ENCODE measurements at places on chromosomes 16 and 17.

DNA sequence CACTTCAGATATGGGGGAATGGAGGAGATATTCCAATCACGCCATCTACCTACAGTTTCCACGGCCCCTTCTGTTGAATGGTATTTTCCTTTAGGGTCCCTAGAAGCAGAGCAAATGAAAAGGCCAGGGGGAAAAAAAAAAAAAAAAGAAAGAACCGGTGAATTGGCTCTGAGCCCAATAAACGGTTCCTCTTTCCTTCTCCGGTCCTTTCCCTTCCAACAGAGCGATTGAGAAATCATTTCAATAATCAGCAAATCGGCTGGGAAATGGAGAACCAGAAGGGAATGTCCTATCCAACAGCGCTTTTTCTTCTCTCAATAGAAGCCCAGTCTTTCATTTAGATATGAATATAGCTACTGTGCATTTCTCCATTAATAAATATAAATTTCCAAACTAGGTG is 26.8 kb upstream of the HOXB13 start:
- DNase-seq: no peak

GRCh38 chr17:36686123-36686669 is 84.8 kb downstream of the MRM1 start:
- DNase-seq: no peak

- DNase-seq: no peak
Measured at GRCh38 chr17:65370669-65371131, 190.7 kb downstream of the AXIN2 start.

DNA sequence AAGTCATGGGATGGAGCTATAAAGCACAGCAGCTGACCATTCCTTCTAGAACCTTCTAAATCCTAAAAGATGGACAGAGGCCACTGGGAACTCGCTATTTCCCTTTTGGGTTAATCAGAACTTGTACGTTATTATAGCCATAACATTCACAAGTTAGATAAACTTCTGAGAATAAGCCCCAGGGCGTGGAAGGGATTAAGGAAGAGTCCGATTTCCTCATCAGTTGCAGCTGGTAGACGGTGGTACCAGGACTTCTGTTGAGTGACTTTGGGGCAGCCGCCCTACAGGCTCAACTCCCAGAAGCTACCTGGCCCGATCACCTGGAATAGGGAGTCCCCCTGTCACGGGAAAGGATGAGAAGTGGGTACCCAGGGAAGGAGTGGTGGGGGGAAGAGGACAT is 370.1 kb upstream of the ZFHX3 start:
- no peak for DNase-seq

- DNase-seq: no peak
Measured at GRCh38 chr17:50234581-50234980, 33.1 kb upstream of the COL1A1 start.

DNA sequence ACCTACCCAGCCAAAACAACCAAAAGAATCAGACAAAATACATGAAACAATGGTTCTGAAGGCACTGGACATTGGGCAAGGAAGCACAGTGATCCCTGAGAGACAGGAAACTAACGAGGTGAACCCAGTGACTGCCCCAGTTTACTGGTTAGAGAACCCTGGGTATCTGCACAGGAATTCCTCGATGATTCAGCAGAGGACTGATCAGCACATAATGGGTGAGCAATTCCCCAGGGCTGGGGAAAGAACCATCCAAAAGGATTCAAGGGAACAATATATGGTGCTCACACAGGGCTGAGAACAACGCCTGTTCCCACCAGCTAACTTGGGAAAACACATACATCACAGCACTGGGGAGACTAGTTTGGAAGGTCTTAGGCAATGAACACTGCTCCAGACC is 167.2 kb downstream of the PARN start:
- no peak for DNase-seq

- DNase-seq: no peak
Measured at GRCh38 chr17:17506181-17506741, 10.1 kb upstream of the RASD1 start.

DNA sequence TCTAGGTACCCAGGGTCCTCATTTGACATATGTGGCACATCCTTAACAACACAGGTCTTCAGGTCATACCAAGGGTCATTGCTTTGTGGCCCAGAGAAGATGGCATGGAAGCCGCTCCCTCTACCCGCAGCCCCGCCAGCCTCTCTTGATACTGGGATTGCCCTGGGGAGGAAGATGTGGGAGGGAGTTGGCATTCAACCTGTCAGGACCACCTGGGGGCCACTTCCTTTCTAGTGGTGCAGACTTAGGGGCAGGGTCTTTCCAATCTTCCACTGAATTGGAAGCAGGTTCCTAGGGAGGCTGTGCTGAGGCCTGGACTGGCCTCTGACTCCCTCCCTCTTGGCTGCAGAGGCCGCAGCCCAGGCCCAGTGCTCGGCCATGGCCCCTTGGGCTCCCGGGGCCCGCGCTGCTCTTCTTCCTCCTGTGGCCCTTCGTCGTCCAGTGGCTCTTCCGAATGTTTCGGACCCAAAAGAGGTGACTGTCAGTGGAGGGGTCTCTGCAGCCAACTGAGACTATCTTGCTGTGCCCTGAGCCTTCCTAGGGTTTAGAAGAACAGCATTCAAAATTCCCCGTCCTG is 5.1 kb upstream of the HEXIM1 start:
- DNase-seq: no peak

DNA sequence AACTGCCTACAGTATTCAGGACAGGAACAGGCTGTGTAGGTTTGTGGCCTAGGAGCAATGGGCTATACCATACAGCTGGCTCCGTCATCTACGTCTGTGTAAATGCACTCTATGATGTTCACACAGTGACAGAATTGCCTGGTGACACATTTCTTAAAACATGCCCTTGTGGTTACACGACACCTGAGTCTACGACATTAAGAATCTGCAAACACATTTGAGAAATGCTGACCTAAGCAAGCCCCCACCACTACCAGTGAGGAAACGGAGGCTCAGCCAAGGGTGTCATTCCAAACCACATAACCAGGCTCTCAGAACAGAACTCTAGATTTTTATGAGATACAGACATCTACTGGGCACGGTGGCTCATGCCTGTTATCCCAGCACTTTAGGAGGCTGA is 23.5 kb downstream of the USP36 start:
- peak; percentile 71 for DNase-seq

DNA sequence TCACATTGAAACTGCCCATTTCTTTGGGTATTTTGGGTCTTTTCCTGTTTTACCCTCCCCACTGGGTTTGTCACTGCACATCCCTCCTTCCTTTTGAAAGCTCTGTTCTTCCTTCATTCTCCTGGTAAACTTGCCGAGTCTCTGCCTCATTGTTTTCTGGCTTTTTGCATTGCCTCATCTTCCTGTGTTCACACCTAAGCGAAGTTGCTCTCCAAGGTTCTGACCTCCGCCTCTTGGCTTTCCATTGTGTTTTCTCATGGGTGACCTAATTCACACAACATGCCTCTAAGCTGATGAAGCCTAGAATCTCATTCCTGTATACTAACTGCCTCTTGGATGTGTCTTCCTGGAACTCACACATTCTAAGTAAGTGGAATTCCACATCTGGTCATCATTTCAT is 1096.1 kb upstream of the EEF2KMT start:
- DNase-seq: no peak

GRCh38 chr16:76329106-76329505 is 51.9 kb downstream of the CNTNAP4 start:
- DNase-seq: no peak

- DNase-seq: no peak
Measured at GRCh38 chr17:57360266-57360665, 103.9 kb downstream of the MSI2 start.

DNA sequence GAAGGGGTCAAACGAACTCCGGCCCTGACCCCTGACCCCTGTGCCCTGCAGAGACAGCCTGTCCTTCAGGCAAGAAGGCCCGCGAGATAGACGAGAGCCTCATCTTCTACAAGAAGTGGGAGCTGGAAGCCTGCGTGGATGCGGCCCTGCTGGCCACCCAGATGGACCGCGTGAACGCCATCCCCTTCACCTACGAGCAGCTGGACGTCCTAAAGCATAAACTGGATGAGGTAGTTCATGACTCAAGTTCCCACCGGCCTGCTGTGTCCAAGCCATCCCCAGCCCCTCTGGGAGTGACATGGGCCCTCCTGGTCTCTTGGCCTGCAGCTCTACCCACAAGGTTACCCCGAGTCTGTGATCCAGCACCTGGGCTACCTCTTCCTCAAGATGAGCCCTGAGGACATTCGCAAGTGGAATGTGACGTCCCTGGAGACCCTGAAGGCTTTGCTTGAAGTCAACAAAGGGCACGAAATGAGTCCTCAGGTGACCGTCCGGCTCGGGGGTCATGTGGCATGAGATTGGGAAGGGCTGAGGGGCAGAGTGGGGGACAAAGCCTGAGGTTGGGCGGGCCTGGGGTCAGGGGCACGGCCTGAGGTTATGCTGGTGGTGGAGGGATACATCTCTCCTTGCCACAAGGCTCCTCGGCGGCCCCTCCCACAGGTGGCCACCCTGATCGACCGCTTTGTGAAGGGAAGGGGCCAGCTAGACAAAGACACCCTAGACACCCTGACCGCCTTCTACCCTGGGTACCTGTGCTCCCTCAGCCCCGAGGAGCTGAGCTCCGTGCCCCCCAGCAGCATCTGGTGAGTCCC is 5.7 kb downstream of the MSLN start:
- no peak for DNase-seq

GRCh38 chr16:48471435-48471834 is 86.2 kb upstream of the SIAH1 start:
- DNase-seq: no peak

DNA sequence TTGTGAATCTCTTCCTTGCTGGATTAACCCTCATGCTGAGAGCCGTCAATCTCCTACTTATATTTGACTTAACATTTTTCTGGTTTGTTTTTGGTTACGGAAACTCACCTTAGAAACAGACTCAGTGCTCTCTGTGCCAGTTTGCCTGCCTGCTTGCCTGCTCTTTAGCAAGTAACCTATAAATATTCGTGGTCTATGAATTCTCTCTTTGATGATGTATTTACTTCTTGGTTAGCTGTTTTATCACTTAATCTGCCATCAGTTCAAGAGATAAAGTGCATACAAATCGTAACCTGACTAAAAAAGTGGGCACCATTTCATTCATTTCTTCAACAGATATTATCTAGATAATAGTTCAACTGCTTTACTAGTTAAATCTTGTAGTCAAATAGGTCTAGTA is 26.7 kb downstream of the CYB5B start:
- no peak for DNase-seq

GRCh38 chr16:66534376-66534799 is 15.5 kb downstream of the TK2 start:
- DNase-seq: no peak

- DNase-seq: no peak
Measured at GRCh38 chr17:6471531-6472465, 27.5 kb downstream of the PIMREG start.

- DNase-seq: no peak
Measured at GRCh38 chr17:19440421-19440820, 29.4 kb downstream of the RNF112 start.

GRCh38 chr16:15642557-15643047 is 352 bp downstream of the MARF1 start:
- DNase-seq: peak; percentile 75

DNA sequence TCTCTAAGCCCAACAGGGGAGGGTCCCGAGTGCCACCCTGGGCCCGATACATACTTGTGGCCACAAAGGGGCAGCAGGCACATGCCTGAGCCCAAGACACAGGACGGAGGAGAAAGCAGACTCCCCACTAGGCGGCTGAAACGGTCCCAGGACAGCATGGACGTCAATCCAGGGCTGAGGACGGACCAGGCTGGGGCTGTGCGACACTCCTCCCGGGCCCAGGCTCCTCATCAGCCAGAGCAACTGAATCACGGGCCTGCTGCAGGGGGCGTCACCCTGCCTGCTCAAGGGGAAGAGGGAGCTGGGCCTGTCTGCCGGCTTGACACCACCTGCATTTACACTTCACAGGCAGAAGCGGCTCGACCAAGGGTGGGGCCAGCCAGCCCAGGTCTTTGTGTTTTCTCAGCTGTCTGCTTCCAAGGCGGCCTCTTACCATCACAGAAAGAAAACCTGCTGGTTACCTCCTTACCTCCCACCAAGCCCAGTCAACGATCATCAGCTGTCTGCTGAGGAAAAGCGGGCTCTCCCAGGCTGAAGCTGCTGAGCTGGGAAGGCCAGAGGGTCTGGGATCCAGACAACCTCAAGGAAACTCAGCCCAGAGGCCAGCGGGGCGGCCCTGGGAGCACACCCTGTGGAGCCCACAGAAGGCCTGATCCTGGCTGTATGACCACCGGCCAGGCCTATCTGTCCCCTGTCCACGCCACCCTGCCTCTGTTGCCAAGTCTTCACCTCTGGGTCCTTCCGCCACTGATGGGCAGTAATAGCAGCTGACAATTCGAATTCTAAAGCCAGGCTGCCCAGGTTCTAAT is 26.4 kb downstream of the KIFC3 start:
- DNase-seq: no peak

- no peak for DNase-seq
Measured at GRCh38 chr17:46010597-46011186, 11.6 kb downstream of the STH start.

GRCh38 chr17:7997186-7997585 is 5.2 kb upstream of the GUCY2D start:
- DNase-seq: no peak

- DNase-seq: no peak
Measured at GRCh38 chr17:31266042-31266441, 31.0 kb downstream of the OMG start.

DNA sequence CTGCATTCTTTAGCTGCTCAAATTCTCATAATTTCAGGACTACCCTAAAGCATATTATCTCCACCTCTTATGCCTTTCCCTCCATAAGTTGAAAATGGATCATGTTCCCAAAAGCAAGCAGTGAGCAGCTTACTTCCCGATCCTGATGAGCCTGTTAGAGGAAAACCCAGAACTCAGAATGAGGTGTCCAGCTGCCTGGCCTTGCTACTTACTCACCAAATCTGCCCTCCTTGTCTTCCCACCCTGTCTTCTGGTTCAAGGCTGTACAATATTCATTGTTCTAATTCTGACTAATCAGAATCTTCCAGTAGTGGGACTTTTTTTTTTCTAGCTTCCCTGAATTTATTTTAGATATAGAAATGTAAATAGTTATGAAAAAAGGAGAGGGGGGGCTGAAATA is 10.8 kb downstream of the LYRM1 start:
- no peak for DNase-seq

DNA sequence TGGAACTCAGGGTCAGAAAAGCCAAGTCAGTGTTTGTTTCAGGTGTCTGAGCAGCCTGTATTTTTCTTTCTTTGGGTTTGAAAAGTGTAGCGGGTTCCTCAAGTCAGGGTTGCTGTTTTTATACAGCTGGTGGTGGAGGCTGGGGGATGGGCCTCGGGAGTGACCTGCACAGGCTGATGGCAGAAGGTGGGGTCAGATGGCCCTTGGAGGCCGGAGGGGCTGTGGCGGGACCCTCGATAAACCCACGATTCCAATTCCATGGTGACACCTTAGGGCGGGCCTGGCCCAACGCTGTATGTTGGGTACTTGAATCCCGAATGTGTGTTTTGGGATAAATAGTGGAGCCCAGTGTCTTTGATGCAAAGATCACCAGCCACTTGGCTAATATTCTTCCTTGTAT is 28.7 kb downstream of the COX4I1 start:
- no peak for DNase-seq

- DNase-seq: no peak
Measured at GRCh38 chr16:75086688-75087374, 29.7 kb downstream of the LDHD start.

GRCh38 chr16:58419241-58419990 is 27.1 kb downstream of the GINS3 start:
- no peak for DNase-seq

GRCh38 chr17:1714427-1714979 is 4.3 kb upstream of the TLCD2 start:
- DNase-seq: no peak
